NCI-H1694 treated with DMSO at 0.1 percent for 48 hours (cell line): ENCODE measurements at places on chromosomes 1 and 21.

DNA sequence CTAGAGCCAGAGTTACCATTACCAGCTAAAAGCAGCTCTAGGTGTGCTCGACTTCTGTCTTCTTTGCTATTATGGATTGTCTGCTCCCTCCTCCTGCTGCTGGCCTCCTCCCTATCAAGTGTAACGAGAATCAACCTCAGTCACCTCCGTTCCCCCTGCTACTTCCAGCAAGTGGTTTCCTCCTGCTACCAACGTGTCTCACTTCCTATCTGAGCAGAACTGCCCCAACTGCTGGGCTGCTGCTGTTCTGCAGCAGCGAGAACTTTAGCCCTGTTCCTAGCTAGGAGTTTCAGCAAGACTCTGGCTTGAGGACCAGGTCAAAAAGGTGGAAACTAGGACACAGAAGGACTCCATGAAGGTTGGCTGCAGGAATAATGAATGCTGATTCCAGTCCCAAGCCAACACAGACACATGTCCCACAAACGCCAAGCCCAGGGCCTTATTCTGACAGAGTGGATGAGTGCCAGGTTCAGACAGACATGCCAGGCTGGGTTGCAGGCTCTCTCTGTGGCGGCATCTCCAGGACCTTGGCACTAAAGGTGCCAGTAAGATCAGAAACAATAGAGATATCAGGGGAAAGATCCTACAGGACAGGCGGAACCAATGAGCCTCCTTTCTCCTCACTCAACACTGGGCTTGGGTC is 46.9 kb downstream of the CD34 start:
- no peak for DNase-seq

GRCh38 chr1:38129971-38130370 is 83.4 kb upstream of the POU3F1 start:
- DNase-seq, result no peak

- no peak for DNase-seq
Observed at GRCh38 chr1:27108588-27108987, 46.3 kb downstream of the SLC9A1 start.

DNA sequence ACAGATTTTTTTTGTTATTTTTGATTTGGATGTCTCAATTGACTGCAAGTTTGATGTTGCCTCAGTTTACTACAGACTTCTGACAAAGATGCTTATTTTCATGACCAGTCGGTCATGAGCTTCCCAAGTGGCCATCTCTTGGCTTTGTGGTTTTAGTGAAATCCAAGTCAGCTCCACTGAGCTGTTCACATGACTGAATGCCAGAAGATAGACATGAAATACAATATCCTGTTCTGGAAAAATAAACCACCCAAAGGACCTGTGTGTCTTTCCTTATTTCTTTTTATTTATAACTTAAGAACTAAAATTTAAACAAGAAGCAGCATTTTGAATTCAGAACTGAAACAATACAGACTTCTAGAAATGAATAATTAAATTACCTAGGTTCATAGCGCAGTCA is 89.3 kb downstream of the HMCN1 start:
- DNase-seq, result no peak

GRCh38 chr1:156153362-156153761 is at the start of gene SEMA4A:
Gene SEMA4A (plus strand): TSS chr1:156153585. CDS start chr1:156154579, 994 bp downstream.
- DNase-seq, result no peak

GRCh38 chr1:48036710-48037355 is 39.6 kb upstream of the TRABD2B start:
- no peak for DNase-seq

DNA sequence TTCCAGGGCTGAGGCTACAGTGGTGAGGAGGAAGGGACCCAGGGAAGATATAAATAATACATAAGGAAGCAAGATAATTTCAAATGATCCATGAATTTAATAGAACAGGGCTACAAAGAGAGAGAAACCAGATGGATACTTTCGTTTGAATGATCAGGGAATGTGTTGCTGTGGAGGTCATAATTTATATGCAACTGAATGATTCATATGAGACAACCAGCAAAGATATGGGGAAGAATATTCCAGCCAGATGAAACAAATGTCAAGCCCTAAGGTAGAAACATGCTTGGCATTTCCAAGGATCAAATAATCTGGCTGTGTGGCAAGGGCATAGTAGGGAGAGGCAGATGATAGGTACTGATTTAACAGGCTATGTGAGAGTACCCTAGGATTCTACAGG is 84.8 kb upstream of the ZC3H11B start:
- DNase-seq, result no peak
